ENCODE measurements at places on chromosomes 7 and 10. TPM values are rescaled to one million over a fixed set of nuclear protein-coding genes. Genes with fewer than 3 reads are reported as not detected.
A peak's percentile ranks its signal among the peaks of the same experiment; 100 is the strongest.

Gene CXCL12
- total RNA-seq: not detected

Gene COL13A1
- 0.73 TPM for total RNA-seq

Gene ITPRID1
- total RNA-seq: not detected

GRCh38 chr10:51073453-51074237 is 642 bp upstream of the PRKG1 start:
- H3K4me3 ChIP-seq: peak overlapping the region; percentile 62
- peaks cover 17% of the 10 kb centered on the region for H3K27me3 ChIP-seq
- no peak for DNase-seq
- H3K4me1 ChIP-seq: no peaks in the 10 kb centered on the region

GRCh38 chr10:20888620-20889330 is 8.3 kb downstream of the NEBL start:
- DNase-seq: no peak
- H3K27me3 ChIP-seq: no peaks in the 10 kb centered on the region
- no peak overlapping the region for H3K4me3 ChIP-seq
- no peak overlapping the region for H3K27ac ChIP-seq
- H3K4me1 ChIP-seq: peaks cover 6% of the 10 kb centered on the region
